Hematopoietic multipotent progenitor cell (in vitro differentiated cells): ENCODE measurements at places on chromosomes 12 and 14. TPM values are rescaled to one million over a fixed set of nuclear protein-coding genes. Genes with fewer than 3 reads are reported as not detected.

- no peak for DNase-seq
Observed at GRCh38 chr14:29607169-29607568, 320.5 kb downstream of the PRKD1 start.

DNA sequence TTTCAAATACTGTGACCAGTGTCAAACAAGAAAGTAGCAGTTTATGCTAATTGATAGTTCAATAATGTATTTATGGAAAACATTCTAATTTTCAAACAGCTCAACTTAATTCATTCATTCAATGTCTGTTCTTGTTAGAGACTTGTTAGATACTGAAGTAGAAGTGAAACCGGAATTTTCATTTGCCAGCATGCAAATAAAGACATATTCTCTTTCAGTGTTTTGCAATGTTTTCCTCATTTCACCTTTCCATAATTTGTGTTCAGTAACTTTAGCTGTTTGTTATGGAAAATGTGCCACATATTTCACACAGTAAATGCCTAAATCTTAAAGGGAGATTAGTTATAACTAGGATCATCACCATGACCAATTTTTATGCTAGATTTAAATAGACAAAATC is 21.2 kb downstream of the TAS2R50 start:
- no peak for DNase-seq

DNA sequence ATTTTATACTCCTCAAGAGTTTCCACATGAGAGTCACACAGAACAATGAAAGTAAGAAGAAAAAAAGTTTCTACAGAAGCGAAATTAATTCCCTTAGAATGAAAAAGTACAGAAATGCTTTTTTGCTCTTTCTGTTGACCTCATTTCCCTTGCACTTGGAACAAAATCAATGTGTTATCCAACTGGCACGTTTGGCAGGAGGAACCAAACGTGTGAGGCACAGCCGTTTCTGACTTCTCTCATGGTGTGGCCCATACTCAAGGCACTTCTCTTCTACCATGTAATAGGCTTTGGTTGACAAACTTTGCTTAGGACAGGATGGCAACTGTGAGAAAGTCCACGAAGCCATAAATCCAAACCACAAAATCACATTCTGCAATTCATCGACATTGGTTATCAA is 297.0 kb downstream of the FUT8 start:
- DNase-seq: no peak

Gene ADGRD1
- total RNA-seq: 0.54 TPM

Gene RHEBL1
- 2.7 TPM for total RNA-seq

Gene RFX4
- not detected for total RNA-seq
